Epithelial cell of proximal tubule (primary cell): ENCODE measurements at places on chromosomes 5 and 9. TPM values are rescaled to one million over a fixed set of nuclear protein-coding genes. Genes with fewer than 3 reads are reported as not detected.

FOXD4L4 gene
- total RNA-seq: not detected in 2 replicates

GOLGA2 gene
- total RNA-seq: 35.9 and 41.3 TPM in 2 replicates

FBN2 gene
- 7.6 and 19.0 TPM in 2 replicates for total RNA-seq

- DNase-seq: no peak
Observed at GRCh38 chr5:100026606-100027005, 508.6 kb upstream of the FAM174A start.

- DNase-seq: no peak
Observed at GRCh38 chr9:98444601-98445000, 189.2 kb upstream of the TBC1D2 start.

DNA sequence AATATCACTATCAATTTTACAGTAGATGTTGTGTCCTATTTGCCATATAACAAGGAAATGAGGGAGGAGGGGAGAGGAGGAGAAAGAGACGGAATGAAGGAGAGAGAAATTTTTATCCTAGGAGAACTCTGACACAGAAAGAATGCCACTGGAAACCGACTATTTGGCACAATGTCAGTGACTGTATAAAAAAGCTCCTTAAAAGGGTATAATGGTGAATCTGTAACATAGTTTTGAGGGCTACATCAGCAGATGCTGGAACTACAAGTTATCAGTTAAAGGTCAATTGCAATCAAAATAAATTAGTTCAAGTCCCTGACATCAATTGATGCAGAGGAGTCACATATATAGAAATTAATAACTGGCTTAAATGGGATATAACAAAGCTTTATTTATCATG, 5.7 kb downstream of the EDIL3 start:
- DNase-seq: no peak

- no peak for DNase-seq
Observed at GRCh38 chr9:14722391-14723035, at the start of gene CER1. Gene CER1, minus strand, starts transcription at chr9:14722733. Its CDS starts 61 bp downstream, at chr9:14722672.

- DNase-seq: peak; percentile 6
Observed at GRCh38 chr9:2127486-2127885, 112.3 kb downstream of the SMARCA2 start.

GRCh38 chr5:57327561-57328367, 153.9 kb downstream of the GPBP1 start:
- no peak for DNase-seq

GRCh38 chr5:172669386-172670004, 28.4 kb downstream of the NEURL1B start:
- no peak for DNase-seq

DNA sequence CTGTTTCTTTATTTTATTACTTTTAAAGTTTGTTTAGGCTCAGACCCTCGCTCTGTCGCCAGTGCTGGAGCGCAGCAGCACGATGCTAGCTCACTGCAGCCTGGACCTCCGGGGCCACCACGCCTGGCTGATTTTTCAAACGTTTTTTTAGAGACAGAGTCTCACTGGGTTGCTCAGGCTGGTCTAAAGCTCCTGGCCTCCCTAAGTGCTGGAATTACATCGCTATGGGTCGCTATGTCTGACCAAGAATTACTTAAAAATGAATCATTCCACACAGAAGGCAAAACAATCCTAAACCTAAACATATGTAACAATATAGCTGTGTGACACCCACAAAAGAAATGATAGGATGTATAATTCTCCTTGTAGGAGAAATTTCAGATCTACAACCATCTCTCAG, 86.9 kb upstream of the SIMC1 start:
- no peak for DNase-seq
